Activated naive CD8-positive, alpha-beta T cell treated with anti-CD3 and anti-CD28 coated beads, Interleukin-2, amount 50 U/mL, for 24 hours (primary cell): ENCODE measurements at places on chromosomes 7 and 10.

- H3K4me3 ChIP-seq, result no peak overlapping the region
- no peaks in the 10 kb centered on the region for H3K36me3 ChIP-seq
- H3K27me3 ChIP-seq, result peaks cover 13% of the 10 kb centered on the region
- no peak overlapping the region for H3K27ac ChIP-seq
Observed at GRCh38 chr7:141207661-141208060, 133.8 kb downstream of the TMEM178B start.

- no peaks in the 10 kb centered on the region for H3K27me3 ChIP-seq
- H3K36me3 ChIP-seq, result no peaks in the 10 kb centered on the region
- H3K4me1 ChIP-seq, result no peaks in the 10 kb centered on the region
- no peak overlapping the region for H3K4me3 ChIP-seq
Observed at GRCh38 chr7:16026253-16027020, 340.0 kb upstream of the MEOX2 start.

- H3K36me3 ChIP-seq, result no peaks in the 10 kb centered on the region
- no peaks in the 10 kb centered on the region for H3K27me3 ChIP-seq
- H3K27ac ChIP-seq, result no peak overlapping the region
- no peak for DNase-seq
- H3K4me3 ChIP-seq, result no peak overlapping the region
- no peaks in the 10 kb centered on the region for H3K4me1 ChIP-seq
Observed at GRCh38 chr7:36238138-36238537, 85.1 kb downstream of the EEPD1 start.

DNA sequence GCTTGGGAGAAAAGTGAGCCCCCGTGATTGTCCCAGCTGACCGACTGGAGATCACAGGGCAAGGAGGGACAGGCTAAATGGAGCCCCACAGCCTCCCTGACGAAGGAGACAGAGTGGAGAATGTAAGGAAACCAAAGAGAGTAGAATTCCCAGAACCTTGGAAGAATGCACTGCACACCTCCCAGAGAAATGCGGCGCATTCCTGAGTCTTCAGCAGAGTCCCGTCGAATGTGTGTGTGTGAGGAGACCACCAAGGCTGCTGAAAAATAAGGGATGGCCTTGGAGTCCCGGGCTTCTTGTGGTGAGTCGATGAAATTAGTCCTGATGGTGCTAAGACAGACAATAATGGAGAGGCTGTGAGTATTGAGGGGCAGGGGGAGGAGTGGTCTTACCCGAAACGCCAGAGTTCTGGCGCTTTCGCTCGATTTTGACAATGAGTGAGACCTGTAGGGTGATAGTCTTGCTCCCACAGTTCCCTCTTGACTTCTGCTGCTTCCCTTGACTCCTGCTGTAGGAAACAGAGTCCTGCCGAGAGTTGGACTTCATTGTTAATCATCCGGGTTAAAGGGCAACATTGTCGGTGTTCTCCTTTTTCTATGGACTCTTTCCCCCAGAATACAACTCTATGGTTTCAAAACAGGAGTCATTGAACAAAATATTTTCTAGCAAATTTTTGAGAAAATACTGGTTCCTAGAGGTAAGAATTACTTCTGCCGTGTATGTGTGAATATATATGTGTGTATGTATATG is 103.2 kb downstream of the CNNM2 start:
- H3K4me1 ChIP-seq, result no peaks in the 10 kb centered on the region
- no peaks in the 10 kb centered on the region for H3K27me3 ChIP-seq
- H3K4me3 ChIP-seq, result no peak overlapping the region
- no peaks in the 10 kb centered on the region for H3K36me3 ChIP-seq
- H3K27ac ChIP-seq, result no peak overlapping the region
- DNase-seq, result no peak

DNA sequence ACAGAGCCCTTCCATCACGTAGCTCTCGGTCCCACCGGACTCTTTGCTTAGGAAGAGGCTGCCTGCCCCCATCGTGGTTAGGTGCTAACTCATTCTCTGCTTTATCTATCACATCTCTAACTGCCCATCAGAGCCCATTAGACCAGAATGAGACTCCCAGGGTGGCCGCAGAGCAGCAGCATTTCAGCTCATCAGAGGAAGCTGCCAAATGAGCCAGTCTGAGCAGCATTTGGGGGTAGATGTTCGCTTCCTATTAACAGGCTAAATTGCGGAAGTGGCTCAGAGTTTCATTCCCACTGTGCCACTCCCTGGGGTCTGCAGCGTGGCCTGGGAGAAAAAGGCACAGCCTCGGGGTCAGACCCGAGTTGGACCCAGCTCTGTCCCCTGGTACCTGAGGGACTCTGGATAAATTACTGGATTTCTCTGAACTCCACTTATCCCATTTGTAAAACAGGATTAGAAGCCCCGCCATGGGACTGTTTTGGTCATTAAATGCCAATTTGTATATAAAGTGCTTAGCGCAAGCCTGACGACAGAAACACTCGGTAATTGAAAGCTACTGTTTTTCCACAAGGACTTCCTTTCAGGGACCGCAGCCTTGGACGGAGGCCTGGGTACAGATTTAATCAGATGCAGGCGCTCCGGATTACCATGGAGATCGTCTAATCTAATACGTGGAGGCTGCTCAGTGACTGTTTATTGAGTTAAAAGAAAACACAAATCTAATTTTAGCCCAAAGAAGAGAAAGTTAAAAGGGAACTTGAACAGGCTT is 73.8 kb upstream of the PRLHR start:
- no peak for DNase-seq
- peaks cover 20% of the 10 kb centered on the region for H3K4me1 ChIP-seq
- H3K27me3 ChIP-seq, result no peaks in the 10 kb centered on the region
- H3K27ac ChIP-seq, result no peak overlapping the region
- H3K4me3 ChIP-seq, result no peak overlapping the region
- H3K36me3 ChIP-seq, result peaks cover 4% of the 10 kb centered on the region

DNA sequence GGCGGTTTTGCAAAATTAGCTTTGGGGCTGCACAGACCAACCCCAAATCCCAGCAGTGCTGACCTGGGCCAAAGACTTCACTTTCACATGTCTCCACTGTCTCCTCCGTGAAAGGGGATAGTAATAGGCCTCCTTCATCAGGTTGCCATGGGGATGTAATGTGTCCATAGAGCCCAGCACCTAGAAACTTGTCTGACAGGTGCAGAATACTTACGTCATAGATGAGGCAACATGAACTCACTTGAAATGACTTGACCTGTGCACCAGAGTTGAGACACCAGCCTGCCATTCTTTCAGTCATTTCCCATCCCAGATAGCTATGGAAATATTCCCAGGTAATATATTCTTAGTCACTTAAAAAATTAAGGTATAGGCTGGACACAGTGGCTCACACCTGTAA is 94.2 kb downstream of the INSYN2A start:
- no peak overlapping the region for H3K4me3 ChIP-seq
- no peak for DNase-seq
- H3K27me3 ChIP-seq, result no peaks in the 10 kb centered on the region
- H3K27ac ChIP-seq, result no peak overlapping the region

GRCh38 chr7:43010061-43010460 is 77.9 kb downstream of the MRPL32 start:
- DNase-seq, result no peak
- no peaks in the 10 kb centered on the region for H3K4me1 ChIP-seq
- no peak overlapping the region for H3K27ac ChIP-seq

GRCh38 chr10:102647443-102648268 is 3.4 kb downstream of the TRIM8 start:
- peaks cover 67% of the 10 kb centered on the region for H3K4me1 ChIP-seq
- no peak for DNase-seq
- peak overlapping the region; percentile 98 for H3K27ac ChIP-seq
- H3K27me3 ChIP-seq, result no peaks in the 10 kb centered on the region
- H3K36me3 ChIP-seq, result peaks cover 32% of the 10 kb centered on the region
- peak overlapping the region; percentile 96 for H3K4me3 ChIP-seq

- H3K4me1 ChIP-seq, result peaks cover 14% of the 10 kb centered on the region
- no peaks in the 10 kb centered on the region for H3K36me3 ChIP-seq
- no peak overlapping the region for H3K4me3 ChIP-seq
Observed at GRCh38 chr10:47311932-47312662, 10.2 kb upstream of the GDF2 start.

DNA sequence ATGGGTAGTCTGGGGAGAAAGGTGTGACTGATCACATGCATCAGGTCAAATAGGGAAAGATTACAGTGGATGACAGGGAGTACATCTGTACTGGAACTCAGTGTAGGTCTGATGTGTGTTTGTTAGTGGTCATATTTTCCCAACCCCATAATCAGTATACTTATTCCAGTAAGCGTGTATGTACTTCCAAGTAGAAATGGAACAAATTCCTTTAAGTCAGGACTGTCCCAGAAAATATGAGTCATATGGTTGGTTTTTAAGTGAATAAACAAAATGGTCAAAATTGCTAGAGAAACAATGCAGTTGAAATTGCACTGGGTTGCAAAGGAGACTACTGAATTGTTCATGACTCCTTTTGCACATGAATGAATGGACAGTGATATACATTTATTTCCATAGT is 118.8 kb upstream of the MYO3A start:
- H3K27me3 ChIP-seq, result peaks cover 2% of the 10 kb centered on the region
- H3K36me3 ChIP-seq, result no peaks in the 10 kb centered on the region
- no peak overlapping the region for H3K27ac ChIP-seq
- DNase-seq, result no peak
